Neural crest cell (in vitro differentiated cells): ENCODE measurements at places on chromosomes 6 and 20. TPM values are rescaled to one million over a fixed set of nuclear protein-coding genes. Genes with fewer than 3 reads are reported as not detected.
A peak's percentile ranks its signal among the peaks of the same experiment; 100 is the strongest.

CTCFL gene
- total RNA-seq, result 0.09 and 0.14 TPM in 2 replicates

DNA sequence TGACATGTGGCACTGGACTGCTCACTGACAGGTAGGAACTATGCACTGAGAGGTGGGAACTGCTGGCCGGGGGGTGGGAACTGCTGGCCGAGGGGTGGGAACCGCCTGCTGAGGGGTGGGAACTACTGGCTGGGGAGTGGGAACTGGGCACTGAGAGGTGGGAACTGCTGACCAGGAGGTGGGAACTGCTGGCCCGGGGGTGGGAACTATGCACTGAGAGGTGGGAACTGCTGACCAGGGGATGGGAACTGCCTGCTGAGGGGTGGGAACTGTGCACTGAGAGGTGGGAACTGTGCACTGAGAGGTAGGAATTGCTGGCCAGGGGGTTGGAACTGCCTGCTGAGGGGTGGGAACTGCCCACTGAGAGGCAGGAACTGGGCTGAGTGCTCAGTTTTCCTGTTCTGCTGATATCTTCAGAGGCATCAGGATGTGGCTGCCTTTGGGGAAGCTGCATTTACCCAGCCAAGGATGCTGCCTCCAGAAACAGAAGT lies 90.2 kb downstream of the THBS2 start:
- no peaks in the 10 kb centered on the region for H3K27me3 ChIP-seq
- no peaks in the 10 kb centered on the region for H3K36me3 ChIP-seq
- H3K4me1 ChIP-seq, result peaks cover 4% of the 10 kb centered on the region
- no peak overlapping the region for H3K27ac ChIP-seq

DNA sequence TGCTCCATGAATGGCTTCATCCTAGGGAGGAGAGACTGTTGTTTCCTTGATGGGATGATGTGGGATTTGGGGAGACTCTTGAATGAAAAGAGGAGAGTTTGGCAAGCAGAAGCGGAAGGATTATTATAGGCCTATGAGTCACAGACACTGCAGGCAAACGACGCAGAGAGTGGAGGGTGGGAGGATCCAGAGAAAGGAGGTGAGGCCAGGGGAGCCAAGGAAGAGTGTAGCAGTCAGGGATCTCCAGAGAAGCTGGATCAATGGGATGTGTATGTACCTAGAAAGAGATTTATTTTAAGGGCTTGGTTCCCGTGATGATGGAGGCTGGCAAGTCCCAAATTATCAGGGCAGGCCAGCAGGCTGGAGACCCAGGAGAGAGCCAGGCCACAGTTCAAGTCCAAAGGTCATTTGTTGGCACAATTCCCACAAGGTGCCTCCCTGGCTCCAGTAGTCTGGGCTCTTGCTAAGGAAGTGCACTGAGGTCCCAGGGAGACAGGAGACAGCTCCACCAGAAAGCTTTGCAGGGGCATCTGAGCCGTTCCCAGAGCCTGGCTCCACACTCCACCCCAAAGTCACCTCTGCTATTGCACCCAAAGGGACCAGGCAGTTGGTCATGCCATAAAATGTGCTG lies 76.0 kb downstream of the ADTRP start:
- H3K27ac ChIP-seq, result no peak overlapping the region
- H3K27me3 ChIP-seq, result no peaks in the 10 kb centered on the region
- no peaks in the 10 kb centered on the region for H3K4me1 ChIP-seq
- no peak overlapping the region for H3K4me3 ChIP-seq
- no peaks in the 10 kb centered on the region for H3K36me3 ChIP-seq

DNA sequence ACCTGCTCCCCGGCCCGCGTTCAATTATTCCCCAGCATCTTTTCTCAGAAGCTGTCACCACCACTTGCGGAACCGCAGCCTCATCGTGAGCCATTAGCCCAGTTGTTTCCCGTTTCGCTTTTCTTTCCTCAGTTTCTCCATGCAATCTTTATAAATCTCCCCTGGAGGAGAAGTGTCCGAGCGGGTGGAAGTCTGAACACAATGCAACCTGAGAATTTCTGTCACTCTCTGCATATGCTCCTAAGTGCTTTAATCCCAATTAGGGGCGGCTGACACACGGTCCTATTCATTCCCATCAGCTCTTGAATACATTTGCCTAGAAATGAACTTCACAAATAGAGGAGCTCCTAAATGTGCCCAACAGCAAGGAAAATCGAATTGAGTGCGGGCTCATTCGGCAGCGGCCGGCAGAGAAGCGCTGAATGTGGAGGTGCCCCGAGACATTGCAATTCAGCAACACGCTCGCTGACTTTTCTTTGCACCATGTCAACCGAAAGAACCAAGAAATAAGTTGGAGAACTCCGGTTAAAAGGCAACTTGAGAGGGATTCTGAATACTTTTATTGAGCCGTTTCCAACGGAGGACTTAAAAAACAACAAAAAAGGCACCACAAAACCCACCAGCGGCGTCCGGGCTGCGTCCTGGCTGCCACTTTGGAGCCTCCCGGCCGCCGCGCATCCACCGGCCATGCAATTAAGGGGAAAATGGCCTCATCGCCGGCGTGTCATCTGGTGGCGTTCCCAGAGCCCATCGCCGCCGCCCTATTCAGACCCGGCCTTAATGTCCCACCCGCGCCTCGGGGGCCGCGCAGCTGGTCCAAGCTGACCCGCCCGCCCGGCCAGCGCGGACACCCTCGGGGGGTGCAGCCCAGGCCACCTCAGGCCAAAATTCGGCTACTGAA lies 3.9 kb upstream of the PRDM13 start:
- H3K27ac ChIP-seq, result no peak overlapping the region
- no peaks in the 10 kb centered on the region for H3K36me3 ChIP-seq
- peak overlapping the region; percentile 64 for H3K4me3 ChIP-seq
- H3K27me3 ChIP-seq, result peaks cover 98% of the 10 kb centered on the region
- no peak for DNase-seq
- peaks cover 19% of the 10 kb centered on the region for H3K4me1 ChIP-seq

DNA sequence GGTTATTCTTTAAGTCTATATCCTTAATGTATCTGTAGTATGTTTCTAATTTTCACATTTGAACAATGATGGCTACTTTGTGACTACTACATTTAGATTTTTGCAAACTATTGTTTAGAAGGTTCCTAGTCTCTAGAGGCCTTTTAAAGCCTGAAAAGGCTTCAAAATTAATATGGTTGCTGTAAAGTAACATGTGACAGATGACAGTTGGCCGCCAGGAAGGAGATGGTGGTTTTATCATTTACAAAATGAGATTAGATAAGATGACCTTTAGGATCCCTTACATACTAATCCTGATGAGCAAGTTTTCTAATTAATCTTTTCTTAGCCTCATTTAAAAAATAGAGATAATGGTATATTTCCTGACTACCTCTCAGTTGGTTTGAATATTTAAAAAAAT lies 18.8 kb downstream of the SCAF8 start:
- no peak overlapping the region for H3K4me3 ChIP-seq
- H3K4me1 ChIP-seq, result peaks cover 41% of the 10 kb centered on the region
- H3K27me3 ChIP-seq, result no peaks in the 10 kb centered on the region
- H3K27ac ChIP-seq, result no peak overlapping the region
- no peak for DNase-seq
- H3K36me3 ChIP-seq, result peaks cover 4% of the 10 kb centered on the region

ZNF322 gene
- 47.5 and 52.9 TPM in 2 replicates for total RNA-seq

DNA sequence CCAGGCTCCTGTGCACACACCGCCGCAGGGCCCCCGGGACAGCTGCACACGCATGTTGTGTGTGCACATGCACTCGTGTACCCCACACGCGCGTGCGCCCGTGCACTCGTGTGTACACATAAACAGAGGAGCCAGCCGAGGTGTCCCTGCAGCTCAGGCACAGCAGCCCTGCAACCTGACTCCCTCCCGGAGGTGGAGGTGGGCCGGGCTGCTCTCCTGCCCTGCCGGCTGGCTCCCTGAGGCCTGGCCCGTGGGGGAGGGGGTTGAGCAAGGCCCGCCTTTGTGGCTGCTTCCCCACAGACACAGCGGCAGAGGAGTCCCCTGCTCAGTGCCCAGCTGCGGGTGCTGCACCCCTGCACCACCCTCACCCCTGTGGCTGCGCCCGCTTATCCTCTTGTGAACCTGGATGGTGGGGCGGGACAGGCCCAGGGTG lies 624 bp downstream of the RBBP8NL start:
- no peak overlapping the region for H3K4me3 ChIP-seq
- H3K4me1 ChIP-seq, result peaks cover 6% of the 10 kb centered on the region
- H3K27ac ChIP-seq, result no peak overlapping the region

DNA sequence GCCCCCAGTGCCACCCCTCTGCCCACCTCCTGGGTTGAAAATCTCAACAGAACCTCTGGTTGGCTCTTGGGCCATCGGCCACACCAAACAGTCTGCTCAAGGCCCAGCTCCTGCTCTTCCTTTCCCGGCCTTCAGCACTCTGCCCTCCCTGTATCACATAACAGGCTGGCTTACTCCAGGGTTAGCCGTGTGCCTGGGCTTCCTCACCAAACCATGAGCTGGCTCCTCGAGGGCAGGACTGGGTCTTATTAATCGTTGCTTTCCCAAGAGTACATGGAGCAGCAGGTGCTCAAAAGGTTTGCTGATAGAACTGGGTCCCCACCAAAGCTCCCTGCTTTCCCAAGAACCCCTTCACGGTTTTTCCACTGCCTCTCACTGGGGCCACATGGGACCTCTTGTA lies 12.7 kb upstream of the FAM83C start:
- DNase-seq, result no peak
- no peak overlapping the region for H3K27ac ChIP-seq
- no peaks in the 10 kb centered on the region for H3K27me3 ChIP-seq
- peaks cover 13% of the 10 kb centered on the region for H3K4me1 ChIP-seq
- H3K36me3 ChIP-seq, result no peaks in the 10 kb centered on the region
- no peak overlapping the region for H3K4me3 ChIP-seq

HEY2 gene
- total RNA-seq, result 10.8 and 11.6 TPM in 2 replicates

FOXP4 gene
- 57.9 and 62.4 TPM in 2 replicates for total RNA-seq

GRCh38 chr6:162970246-162970645 lies 242.5 kb downstream of the PACRG start:
- peaks cover 4% of the 10 kb centered on the region for H3K36me3 ChIP-seq
- H3K27me3 ChIP-seq, result no peaks in the 10 kb centered on the region
- H3K4me3 ChIP-seq, result no peak overlapping the region
- peaks cover 10% of the 10 kb centered on the region for H3K4me1 ChIP-seq
- DNase-seq, result no peak

DNA sequence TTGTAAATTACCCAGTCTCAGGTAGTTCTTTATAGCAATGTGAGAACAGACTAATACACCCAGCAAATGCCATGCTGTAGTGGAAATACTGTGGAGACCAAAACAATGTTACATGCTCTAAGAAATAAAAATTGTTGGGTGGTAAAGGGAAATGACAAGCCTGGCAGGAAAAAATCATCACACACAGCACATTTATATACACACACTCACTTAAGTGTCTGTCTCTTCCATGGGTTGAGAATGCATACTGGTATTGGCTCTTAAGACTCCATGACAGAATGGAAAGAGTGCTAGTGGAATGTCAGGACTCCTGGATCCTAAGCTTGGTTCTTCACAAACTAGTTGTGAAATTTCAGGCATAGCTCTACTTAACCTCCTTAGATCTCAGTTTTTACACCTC lies 343.0 kb downstream of the CD83 start:
- no peak overlapping the region for H3K4me3 ChIP-seq
- H3K27ac ChIP-seq, result no peak overlapping the region
- peaks cover 5% of the 10 kb centered on the region for H3K4me1 ChIP-seq
- no peak for DNase-seq

DEFB124 gene
- total RNA-seq, result not detected in 2 replicates

DNA sequence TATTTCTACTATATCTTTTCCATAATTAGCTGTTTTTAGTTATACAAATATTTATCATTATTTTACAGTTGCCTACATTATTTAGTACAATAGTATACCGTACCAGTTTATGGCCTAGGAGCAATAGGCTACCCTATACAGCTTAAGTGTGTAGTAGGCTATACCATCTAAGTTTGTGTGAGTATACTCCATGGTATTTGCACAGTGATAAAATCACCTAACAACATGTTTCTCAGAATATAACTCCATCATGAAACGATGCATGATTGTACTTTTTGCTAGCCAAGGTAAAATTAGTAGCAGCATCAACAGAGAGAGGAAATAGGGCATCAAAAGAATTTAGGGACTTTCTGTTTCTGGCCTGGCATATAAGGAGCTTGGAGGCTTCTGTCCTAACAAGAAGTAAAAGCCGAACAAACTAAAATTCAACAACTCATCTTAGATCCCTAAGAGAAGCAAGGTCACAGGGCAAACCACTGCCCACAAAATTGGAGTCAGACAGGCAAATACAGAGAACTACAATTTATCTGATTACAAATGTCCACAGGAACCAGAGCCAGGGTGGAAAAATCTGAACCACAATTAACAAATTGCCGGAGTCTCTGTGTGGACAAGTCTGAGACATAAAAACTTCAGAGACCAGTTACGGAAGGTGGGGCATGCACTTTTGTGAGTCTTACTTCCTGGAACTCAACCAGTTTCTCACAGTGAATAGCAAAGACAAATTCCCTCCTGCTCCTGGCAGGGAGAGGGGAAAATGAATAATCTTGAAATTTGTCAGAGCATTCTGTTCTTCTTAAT lies 671.4 kb downstream of the RFPL4B start:
- no peaks in the 10 kb centered on the region for H3K36me3 ChIP-seq
- H3K4me1 ChIP-seq, result peaks cover 11% of the 10 kb centered on the region
- no peak for DNase-seq
- H3K4me3 ChIP-seq, result no peak overlapping the region
- H3K27me3 ChIP-seq, result no peaks in the 10 kb centered on the region

SLC22A23 gene
- total RNA-seq, result 12.5 and 14.6 TPM in 2 replicates

BANF2 gene
- not detected in 2 replicates for total RNA-seq

PAX1 gene
- not detected in 2 replicates for total RNA-seq

IL17F gene
- total RNA-seq, result not detected in 2 replicates

RIMS4 gene
- total RNA-seq, result 4.1 and 6.1 TPM in 2 replicates

GRCh38 chr20:50587291-50587961 lies 77.2 kb downstream of the PTPN1 start:
- no peak for DNase-seq
- no peaks in the 10 kb centered on the region for H3K4me1 ChIP-seq
- H3K27ac ChIP-seq, result no peak overlapping the region
- no peak overlapping the region for H3K4me3 ChIP-seq
- H3K36me3 ChIP-seq, result peaks cover 2% of the 10 kb centered on the region

DNA sequence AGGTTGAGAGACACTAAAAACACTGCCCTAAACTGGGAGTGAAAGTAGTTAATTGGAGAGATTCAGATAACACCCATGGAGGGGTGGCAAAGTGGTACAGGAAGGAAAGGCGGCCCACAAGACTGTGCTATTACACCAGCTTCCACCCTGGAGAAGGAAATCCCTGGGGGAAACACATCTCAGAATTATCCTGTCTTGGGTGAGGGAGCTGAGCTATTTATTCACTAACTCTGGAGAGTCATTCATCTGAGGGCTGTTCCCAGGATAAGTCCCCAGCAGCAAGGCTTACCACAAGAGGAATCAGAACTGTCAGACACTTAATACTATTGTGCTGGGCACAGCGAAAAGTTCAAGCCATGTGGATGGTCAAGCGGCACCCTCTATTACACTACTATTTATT lies 9.9 kb downstream of the TBCC start:
- peaks cover 14% of the 10 kb centered on the region for H3K27me3 ChIP-seq
- H3K27ac ChIP-seq, result no peak overlapping the region
- H3K36me3 ChIP-seq, result no peaks in the 10 kb centered on the region
- H3K4me3 ChIP-seq, result no peak overlapping the region
- H3K4me1 ChIP-seq, result no peaks in the 10 kb centered on the region
